ENCODE measurements at places on chromosomes 5 and 9. TPM values are rescaled to one million over a fixed set of nuclear protein-coding genes. Genes with fewer than 3 reads are reported as not detected.

DNA sequence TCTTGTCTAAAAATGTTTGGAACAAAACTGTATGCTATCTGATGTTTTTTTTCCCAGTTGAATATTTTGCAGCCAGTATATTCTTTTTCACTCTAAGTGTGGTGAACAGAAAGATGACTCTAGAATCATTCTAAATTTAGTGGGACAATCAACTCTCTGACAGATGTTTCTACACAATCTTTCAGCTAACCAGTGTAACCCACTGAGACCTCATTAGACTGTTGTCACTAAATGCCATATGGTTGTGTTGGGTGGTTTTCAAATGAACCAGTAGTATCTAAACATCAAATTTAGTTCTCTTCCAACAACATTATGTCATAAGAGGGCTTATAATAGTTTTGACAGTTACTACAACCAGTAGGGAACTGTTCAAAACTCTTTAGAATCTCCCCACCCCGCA lies 129.6 kb upstream of the PRLR start:
- DNase-seq: no peak
- no peak overlapping the region for H3K27ac ChIP-seq
- H3K4me1 ChIP-seq: no peaks in the 10 kb centered on the region
- no peaks in the 10 kb centered on the region for H3K27me3 ChIP-seq

- peaks cover 45% of the 10 kb centered on the region for H3K4me1 ChIP-seq
- DNase-seq: no peak
- no peak overlapping the region for H3K4me3 ChIP-seq
- no peaks in the 10 kb centered on the region for H3K27me3 ChIP-seq
Measured at GRCh38 chr9:113526841-113527240, 63.3 kb downstream of the RGS3 start.

- no peak overlapping the region for H3K4me3 ChIP-seq
- no peak overlapping the region for H3K27ac ChIP-seq
- peaks cover 2% of the 10 kb centered on the region for H3K27me3 ChIP-seq
- H3K4me1 ChIP-seq: no peaks in the 10 kb centered on the region
- DNase-seq: no peak
Measured at GRCh38 chr5:39876146-39876545, 451.4 kb upstream of the DAB2 start.

DNA sequence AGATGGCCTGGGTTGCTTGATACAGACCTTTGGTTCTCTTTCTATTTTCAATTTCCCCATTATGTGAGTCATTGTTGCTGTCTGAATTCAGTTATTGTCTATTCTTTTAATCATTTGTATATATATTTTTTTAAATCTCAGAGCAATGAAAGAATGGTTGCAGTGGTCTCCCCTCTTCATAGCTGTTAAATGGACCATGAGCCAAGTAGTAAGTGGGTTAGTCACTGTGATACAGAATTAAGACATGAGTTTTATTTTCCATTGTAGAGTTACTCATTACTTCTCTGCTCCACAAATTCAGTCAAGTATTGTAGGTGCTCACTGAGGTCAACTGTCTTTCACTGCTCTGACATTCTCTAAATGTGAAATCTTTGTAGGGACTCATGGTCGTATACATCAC lies 174.6 kb upstream of the GRAMD2B start:
- H3K36me3 ChIP-seq: no peaks in the 10 kb centered on the region
- H3K4me1 ChIP-seq: no peaks in the 10 kb centered on the region
- no peak overlapping the region for H3K27ac ChIP-seq
- no peak overlapping the region for H3K4me3 ChIP-seq

DNA sequence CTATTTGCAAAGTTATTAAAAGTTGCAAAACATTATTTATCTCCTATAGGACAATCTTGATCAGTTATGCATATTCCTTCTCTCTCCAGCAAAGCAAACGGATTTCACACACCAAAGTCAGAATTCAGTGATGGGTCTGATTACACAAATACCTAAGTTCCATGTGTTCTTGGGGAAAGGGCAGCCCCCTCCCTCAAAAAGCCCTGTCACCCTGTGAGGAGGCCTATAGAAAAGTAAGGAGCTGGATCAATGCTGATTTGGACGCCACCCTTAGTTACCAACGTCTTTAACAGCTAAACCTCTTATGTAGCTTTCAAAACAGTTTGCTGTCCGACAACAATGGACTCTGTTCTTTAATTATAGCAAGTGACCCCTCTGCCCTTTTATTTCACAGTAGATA lies 6.4 kb downstream of the ZNF608 start:
- H3K36me3 ChIP-seq: no peaks in the 10 kb centered on the region
- H3K4me3 ChIP-seq: no peak overlapping the region
- no peak for DNase-seq
- H3K4me1 ChIP-seq: no peaks in the 10 kb centered on the region

GRCh38 chr9:136492978-136493522 lies 10.2 kb upstream of the SEC16A start:
- H3K36me3 ChIP-seq: peaks cover 2% of the 10 kb centered on the region
- no peaks in the 10 kb centered on the region for H3K4me1 ChIP-seq
- no peak for DNase-seq
- no peaks in the 10 kb centered on the region for H3K27me3 ChIP-seq

GRCh38 chr9:101418518-101419430 lies 16.8 kb downstream of the ALDOB start:
- no peak for DNase-seq
- H3K27me3 ChIP-seq: no peaks in the 10 kb centered on the region
- H3K4me3 ChIP-seq: no peak overlapping the region
- H3K27ac ChIP-seq: no peak overlapping the region
- H3K36me3 ChIP-seq: peaks cover 5% of the 10 kb centered on the region

DNA sequence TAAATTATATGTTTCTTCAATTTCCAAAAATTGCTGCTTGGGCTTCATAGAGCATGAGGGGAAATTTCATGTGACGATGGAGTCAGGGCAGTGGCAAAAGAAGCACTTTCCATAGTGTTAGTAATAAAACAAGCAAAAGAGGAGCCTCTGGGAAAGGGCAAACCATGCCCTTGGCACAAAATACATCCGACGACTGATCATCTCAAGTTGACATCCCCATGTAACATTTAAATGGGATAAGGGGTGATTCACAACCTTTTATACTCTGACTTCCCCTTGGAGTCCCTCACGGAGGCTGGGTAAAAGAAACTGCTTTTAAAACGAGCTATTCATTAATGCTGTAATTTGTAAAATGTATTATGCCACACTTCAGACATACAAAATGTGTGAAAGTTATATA lies 161.4 kb upstream of the DMRT1 start:
- peaks cover 23% of the 10 kb centered on the region for H3K4me1 ChIP-seq
- H3K27me3 ChIP-seq: peaks cover 5% of the 10 kb centered on the region
- no peak for DNase-seq
- no peak overlapping the region for H3K4me3 ChIP-seq
- H3K27ac ChIP-seq: no peak overlapping the region
- H3K36me3 ChIP-seq: no peaks in the 10 kb centered on the region

GRCh38 chr9:116986015-116986414 lies 298.9 kb downstream of the TRIM32 start:
- no peaks in the 10 kb centered on the region for H3K36me3 ChIP-seq
- H3K27me3 ChIP-seq: no peaks in the 10 kb centered on the region
- DNase-seq: no peak
- no peaks in the 10 kb centered on the region for H3K4me1 ChIP-seq

GRCh38 chr5:168697034-168697720 lies 118.0 kb upstream of the PANK3 start:
- no peak for DNase-seq
- no peaks in the 10 kb centered on the region for H3K36me3 ChIP-seq
- no peaks in the 10 kb centered on the region for H3K4me1 ChIP-seq
- H3K27ac ChIP-seq: no peak overlapping the region

GRCh38 chr9:115923410-115923809 lies 230.2 kb upstream of the PAPPA start:
- H3K4me3 ChIP-seq: no peak overlapping the region
- DNase-seq: no peak
- H3K36me3 ChIP-seq: no peaks in the 10 kb centered on the region
- H3K4me1 ChIP-seq: no peaks in the 10 kb centered on the region
- H3K27me3 ChIP-seq: no peaks in the 10 kb centered on the region

GRCh38 chr5:141326088-141326854 lies 4.0 kb upstream of the PCDHGA1 start:
- H3K27ac ChIP-seq: peak overlapping the region; percentile 66
- peak; percentile 67 for DNase-seq
- H3K36me3 ChIP-seq: no peaks in the 10 kb centered on the region
- peak overlapping the region; percentile 88 for H3K4me3 ChIP-seq
- H3K4me1 ChIP-seq: peaks cover 6% of the 10 kb centered on the region
- H3K27me3 ChIP-seq: peaks cover 31% of the 10 kb centered on the region

DNA sequence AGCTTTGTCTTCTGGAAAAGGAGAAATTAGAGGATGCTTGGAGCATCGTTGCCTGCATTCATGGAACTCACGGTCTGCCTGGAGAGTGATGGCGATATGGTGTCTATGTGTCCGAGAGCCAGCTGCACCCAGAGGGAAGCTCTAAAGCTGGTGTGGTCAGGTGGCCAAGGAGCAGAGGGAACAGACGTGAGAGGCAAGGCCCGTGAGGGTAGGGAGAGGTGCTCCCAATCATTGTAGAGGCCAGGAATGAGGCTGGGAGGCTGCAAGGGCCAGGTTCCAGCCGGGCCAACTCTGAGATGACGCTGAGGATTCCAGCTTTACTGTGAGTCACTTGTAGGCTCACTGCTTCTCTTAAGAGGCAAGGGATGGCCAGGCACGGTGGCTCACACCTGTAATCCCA lies 7.6 kb downstream of the FGD3 start:
- H3K36me3 ChIP-seq: peaks cover 3% of the 10 kb centered on the region
- peaks cover 40% of the 10 kb centered on the region for H3K4me1 ChIP-seq
- H3K27me3 ChIP-seq: no peaks in the 10 kb centered on the region
- H3K4me3 ChIP-seq: peak overlapping the region; percentile 80

DNA sequence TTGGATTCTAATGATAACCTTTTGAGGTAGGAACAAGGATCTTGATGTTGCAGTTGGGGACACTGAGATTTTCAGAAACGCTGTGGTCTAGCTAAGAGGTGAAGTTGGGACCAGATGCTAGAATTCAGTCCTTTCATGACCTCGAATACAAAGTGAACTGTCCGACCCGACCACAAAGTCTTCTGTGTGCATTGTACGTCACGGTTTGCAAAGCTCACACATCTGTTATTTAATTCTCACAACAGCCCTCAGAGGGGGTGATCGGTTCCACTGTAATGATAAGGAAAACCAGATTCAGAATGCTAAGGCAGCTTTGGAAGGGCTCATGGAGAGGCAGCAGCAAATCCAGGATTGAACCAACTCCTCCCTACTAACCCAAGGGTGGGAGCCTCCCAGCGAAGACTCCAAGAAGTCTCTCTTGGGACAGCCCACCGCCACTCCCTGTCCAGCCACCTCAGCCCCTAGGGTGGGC lies 16.6 kb upstream of the KIF12 start:
- H3K4me1 ChIP-seq: no peaks in the 10 kb centered on the region
- no peak for DNase-seq
- no peaks in the 10 kb centered on the region for H3K36me3 ChIP-seq
- H3K4me3 ChIP-seq: no peak overlapping the region
- peaks cover 16% of the 10 kb centered on the region for H3K27me3 ChIP-seq

GRCh38 chr5:174707671-174708070 lies 16.7 kb upstream of the MSX2 start:
- no peak for DNase-seq
- H3K36me3 ChIP-seq: no peaks in the 10 kb centered on the region
- no peak overlapping the region for H3K4me3 ChIP-seq
- no peak overlapping the region for H3K27ac ChIP-seq
- H3K4me1 ChIP-seq: no peaks in the 10 kb centered on the region

- peaks cover 6% of the 10 kb centered on the region for H3K4me1 ChIP-seq
- no peak overlapping the region for H3K4me3 ChIP-seq
Measured at GRCh38 chr5:132787076-132787475, 10.0 kb upstream of the SEPTIN8 start.

DNA sequence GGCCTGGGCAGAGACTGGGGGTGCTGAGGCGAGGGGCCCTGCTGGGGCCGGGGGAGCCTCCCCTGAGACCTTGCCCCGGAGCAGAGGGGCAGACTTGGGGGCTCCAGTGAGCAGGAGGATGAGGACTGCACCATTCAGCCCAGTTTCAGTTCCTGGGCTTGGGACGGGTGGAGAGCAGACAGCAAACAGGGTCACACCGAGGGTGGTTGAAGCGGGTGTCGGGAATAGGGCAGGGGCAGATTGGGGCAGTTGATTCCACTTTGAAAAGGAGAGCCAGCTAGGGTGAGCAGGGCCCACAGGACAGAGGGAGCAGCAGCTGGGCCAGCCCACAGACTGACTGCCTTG lies 4.5 kb downstream of the GRK6 start:
- peaks cover 36% of the 10 kb centered on the region for H3K36me3 ChIP-seq
- peak overlapping the region; percentile 94 for H3K4me3 ChIP-seq

DNA sequence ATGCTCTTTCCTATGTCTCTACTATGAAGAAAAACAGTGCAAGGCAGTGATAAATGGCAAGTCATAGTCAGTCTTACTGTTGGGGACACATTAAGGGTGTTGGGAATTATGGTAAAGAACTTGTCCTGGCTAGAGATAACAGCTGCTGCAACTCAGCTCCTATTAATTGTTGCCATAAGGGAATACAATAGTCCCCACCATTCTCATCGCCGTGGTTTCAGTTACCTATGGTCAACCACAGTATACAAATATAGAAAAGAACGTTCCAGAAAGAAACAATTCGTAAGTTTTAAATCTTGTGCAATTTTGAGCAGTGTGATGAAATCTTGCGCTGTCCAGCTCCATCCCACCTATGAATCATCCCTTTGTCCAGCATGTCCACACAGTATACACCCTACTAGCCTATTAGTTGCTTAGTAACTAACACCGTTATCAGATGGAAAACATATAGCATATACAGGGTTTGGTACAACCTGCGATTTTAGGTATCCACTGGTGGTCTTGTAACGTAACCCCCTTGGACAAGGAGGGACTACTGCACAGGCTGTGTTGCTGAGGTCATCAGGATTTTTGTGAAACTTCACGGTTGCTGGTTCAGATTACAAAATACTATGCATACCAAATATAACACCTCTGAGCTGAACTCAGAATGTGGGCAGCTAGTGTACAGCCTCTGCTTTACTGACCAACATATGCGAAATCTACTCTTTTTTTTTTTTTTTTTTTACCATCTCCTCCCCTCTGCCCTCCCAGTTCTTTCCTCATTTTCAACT lies 53.5 kb downstream of the ZFR start:
- H3K36me3 ChIP-seq: peaks cover 20% of the 10 kb centered on the region
- H3K4me1 ChIP-seq: peaks cover 2% of the 10 kb centered on the region
- no peak for DNase-seq
- no peaks in the 10 kb centered on the region for H3K27me3 ChIP-seq

GRCh38 chr5:37495668-37496347 lies 116.7 kb downstream of the WDR70 start:
- H3K27ac ChIP-seq: no peak overlapping the region
- peaks cover 36% of the 10 kb centered on the region for H3K36me3 ChIP-seq
- H3K4me3 ChIP-seq: no peak overlapping the region
- peaks cover 4% of the 10 kb centered on the region for H3K4me1 ChIP-seq
- no peaks in the 10 kb centered on the region for H3K27me3 ChIP-seq

The FCN2 gene
- total RNA-seq: not detected

The ANKDD1B gene
- total RNA-seq: 0.26 TPM

The PAX5 gene
- 0.89 TPM for total RNA-seq

The SVEP1 gene
- not detected for total RNA-seq

The CCDC152 gene
- 8.9 TPM for total RNA-seq

The SNAPC4 gene
- total RNA-seq: 9.6 TPM

The PTPN3 gene
- total RNA-seq: not detected
